ENCODE measurements at places on chromosomes 12 and 14. TPM values are rescaled to one million over a fixed set of nuclear protein-coding genes. Genes with fewer than 3 reads are reported as not detected.

The MUCL1 gene
- not detected for total RNA-seq

The LRRC10 gene
- not detected for total RNA-seq

The WIF1 gene
- total RNA-seq, result 1.8 TPM

GRCh38 chr14:105212541-105213300, 31.6 kb upstream of the NUDT14 start:
- no peak for DNase-seq

DNA sequence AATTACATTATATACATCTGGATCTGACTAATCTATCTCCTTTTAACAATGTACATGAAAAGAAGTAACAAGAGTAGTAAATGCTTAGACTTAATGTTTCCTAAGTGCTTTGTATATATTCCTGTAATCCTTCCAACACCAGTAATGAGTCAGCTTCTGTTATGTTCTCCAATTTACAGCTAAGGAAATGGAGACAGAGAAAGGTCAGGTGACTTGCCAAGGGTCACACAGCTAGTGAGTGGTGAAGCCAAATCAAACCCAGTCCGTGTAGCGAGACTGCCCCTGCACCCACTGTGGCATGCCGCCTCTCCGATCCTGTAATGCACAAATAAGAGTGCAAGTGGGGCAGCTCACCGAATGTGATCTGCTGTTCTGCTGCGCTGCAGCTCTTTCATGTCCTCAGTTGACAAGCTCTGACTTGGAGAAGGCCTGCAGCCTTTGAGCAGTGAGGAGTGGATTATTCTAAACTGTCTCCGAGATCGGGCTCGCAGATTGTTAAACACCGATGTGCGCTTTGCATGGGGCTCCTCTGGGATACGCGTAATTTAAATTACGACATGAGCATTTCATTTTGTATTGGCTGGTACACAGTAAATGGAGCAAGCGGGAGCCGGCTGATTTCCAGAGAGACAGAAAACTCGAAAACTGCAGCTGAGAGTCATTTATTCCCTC, 65.1 kb upstream of the KTN1 start:
- no peak for DNase-seq

GRCh38 chr14:103334644-103335622, 896 bp downstream of the EIF5 start:
- peak; percentile 49 for DNase-seq

GRCh38 chr12:86367137-86367536, 110.9 kb upstream of the MGAT4C start:
- no peak for DNase-seq

GRCh38 chr12:41606468-41607445, 418.6 kb downstream of the PDZRN4 start:
- DNase-seq, result no peak

- DNase-seq, result no peak
These were observed 5.9 kb upstream of the B3GNT4 start for GRCh38 chr12:122197612-122197966.

- DNase-seq, result no peak
These were observed 32.0 kb upstream of the LRRK2 start for GRCh38 chr12:40192704-40193255.

- no peak for DNase-seq
These were observed 43.8 kb upstream of the LTBP2 start for GRCh38 chr14:74655599-74656395.

Measured in WTC11 (cell line).